ENCODE measurements at places on chromosomes 12 and 14.

GRCh38 chr14:104178279-104178678, 39.9 kb downstream of the KIF26A start:
- DNase-seq: no peak

DNA sequence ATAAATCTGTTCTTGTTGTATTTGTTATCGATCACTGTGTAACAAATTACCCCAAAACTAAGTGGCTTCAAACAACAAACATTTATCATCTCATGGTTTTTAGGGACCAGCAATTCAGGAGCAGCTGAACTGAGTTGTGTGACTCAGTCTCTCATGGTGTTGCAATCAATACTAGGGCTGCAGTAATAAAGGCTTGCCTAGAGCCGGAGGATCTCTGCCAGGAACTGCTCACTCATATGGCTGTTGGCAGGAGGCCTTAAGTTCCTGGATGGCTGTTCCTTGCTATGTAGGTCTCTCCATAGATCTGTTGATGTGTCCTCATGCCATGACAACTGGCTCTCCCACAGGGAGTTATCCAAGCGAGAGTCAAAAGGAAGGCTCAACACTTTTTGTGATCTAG, 3.8 kb upstream of the PSMC6 start:
- DNase-seq: peak; percentile 57

GRCh38 chr12:47321436-47321835, 241.7 kb upstream of the AMIGO2 start:
- no peak for DNase-seq

DNA sequence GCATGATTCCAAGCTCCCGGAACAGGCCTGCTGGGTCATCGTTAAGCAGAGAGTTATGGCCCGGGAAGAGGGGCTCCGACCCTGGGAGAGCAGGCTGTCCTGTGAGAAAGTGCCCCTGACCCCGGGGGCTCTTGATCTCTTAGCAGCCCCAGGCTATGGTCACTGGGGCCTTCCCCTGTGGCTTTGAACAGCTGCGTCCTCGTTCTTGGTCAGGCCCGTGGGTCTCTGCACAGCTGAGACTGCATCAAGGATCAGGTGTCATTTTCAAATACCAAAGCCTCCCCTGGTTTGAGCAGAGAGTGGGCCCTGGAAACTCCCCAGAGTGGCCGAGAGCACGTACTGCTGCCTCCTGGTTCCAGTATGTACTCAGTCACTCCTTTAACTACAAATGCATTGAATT, 114.8 kb downstream of the ESRRB start:
- DNase-seq: no peak

DNA sequence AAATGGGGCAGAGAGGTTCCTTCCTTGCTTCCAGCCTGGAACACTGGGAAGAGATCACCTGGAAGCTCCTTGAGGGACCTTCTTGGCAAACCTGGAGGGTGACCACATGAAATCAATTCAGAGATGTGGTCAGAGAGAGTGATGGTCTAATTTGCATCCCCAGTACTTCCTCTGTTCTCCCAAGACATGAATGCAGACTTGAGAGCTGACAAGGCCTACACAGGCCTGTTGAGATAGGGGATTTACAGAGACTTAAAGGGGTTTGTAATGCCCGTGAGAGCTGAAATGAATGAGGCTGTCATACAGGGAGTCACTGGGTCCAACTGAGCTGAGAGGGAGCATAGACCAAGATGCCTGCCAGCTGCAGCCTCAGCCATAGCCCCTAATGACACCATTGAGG, 45.1 kb downstream of the TMX1 start:
- DNase-seq: no peak

- no peak for DNase-seq
Measured at GRCh38 chr12:113277511-113277910, 56.2 kb downstream of the TPCN1 start.

GRCh38 chr12:71155225-71155624, 2.6 kb downstream of the TSPAN8 start:
- no peak for DNase-seq

- DNase-seq: peak; percentile 19
Measured at GRCh38 chr14:83975435-83975834, 1554.5 kb upstream of the FLRT2 start.

DNA sequence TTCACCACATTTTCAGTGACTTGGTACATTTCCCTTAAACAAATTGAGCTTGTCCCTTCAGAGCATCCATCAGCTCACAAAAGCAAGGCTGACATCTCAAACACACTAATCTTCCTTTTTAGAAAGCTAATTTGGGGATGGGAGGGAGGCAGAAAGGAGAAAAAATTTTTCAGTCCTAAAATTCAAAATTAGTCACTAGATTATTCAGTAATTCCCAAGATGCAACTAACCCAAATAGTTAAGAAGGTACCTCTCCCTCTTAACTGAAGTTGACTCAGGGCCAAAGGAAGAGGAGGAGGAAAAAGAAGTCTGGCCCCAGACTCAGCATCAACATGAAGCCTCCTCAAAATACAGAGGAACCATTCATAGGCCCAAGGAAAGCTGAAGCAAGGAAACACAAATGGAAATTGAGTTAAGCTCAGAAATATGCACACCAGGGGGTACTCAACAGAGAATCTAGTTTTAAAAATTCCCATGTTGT, 21.7 kb downstream of the CBX5 start:
- no peak for DNase-seq

DNA sequence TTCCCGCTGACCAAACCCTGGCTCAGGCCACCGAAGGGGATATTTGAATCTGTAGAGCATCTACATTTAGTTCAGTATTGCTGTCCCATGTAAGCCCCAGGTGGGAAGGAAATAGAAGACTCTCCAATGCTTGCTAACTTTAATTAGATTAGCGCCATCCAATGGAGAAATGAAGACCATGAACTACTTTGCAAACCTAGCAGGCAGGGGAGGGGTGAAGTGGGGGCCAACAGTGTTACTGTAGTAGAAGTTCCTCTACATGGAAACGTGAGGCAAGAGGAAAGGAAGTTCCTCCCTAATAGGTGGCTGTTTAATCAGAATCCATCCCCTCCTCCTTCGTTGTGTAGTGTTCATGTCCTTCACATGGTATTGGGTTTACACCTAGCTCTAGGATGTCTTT, 9.3 kb upstream of the DENND5B start:
- no peak for DNase-seq

- no peak for DNase-seq
Measured at GRCh38 chr14:72651081-72651480, 242.8 kb downstream of the DPF3 start.

DNA sequence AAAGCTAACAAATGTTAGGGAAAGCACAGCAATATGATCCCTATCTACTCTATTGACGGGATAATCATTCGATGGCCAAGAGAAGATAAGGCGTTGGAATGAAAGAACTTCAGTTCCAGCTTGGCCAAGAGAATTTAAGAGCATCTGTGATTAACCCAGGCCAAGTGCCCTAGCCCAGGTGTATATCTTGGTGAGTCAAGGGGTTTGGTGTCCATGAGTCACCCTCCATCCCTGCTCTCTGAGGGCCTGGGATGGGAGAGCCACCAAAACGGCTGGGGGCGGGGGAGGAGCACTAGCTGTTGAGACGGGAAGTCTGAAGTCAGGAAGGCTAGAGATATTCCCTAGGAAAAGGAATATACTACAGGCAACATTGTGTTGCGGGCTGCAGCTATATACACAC, 13.0 kb downstream of the TBPL2 start:
- DNase-seq: peak; percentile 39

DNA sequence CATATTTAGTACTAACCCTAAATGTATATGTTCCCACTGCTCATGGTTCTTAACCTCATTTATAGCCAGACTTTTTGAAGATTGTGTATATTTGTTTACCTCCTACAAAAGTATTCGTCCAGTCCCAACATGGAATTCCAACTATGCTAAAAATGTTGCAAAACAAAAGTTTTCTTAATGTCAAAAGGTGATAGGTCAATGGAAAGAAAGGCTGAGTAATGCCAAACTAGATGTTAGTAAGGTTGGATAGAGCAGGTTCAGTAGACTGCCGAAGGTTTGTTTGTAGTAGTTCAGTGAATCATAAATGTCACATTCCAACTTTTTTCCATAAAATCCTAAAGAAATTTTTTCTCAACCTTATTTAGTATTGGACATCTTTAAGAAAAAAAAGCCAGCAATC, 874.5 kb downstream of the FLRT2 start:
- no peak for DNase-seq

DNA sequence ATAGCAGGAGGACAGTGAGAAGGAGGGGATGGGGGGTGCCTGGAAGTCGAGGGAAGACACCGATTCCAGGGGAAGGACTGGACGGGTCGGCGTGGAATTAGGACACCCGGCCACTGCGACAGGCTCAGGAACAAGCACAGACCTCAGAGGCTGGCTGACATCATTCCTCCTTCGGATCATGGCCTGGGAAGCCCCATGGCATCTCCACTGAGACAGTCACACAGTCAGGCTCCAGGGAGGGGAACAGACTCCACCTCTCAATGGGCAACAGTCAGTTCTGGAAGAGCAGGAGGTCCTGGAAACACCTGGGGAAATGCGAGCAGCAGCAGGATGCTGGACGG, 67.9 kb upstream of the FBRSL1 start:
- no peak for DNase-seq

DNA sequence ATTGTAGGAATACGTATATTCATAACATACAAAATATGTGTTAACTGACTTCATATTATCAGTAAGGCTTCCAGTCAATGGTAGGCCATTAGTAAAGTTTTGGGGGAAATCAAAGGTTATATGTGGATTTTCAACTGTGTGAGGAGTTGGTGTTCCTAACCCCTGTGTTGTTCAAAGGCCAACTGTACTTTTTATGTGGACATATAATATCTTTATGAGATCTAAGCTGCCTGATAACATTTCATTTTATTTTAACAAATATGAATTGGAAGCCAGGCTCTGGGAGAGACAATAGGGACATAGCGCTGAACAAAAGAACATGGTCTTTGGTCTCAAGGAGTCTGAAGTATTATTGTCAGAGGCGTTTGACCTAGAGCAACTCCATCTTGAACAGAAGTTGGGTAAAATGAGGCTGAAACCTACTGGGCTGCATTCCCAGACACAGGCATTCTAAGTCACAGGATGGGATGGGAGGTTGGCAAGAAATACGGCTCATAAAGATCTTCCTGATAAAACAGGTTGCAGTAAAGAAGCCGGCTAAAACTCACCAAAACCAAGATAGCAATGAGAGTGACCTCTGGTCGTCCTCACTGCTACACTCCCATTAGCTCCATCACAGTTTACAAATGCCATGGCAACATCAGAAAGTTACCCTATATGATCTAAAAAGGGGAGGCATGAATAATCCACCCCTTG, 147.2 kb downstream of the KSR2 start:
- peak; percentile 76 for DNase-seq

- DNase-seq: no peak
Measured at GRCh38 chr12:121138284-121138683, 5.6 kb downstream of the P2RX7 start.

DNA sequence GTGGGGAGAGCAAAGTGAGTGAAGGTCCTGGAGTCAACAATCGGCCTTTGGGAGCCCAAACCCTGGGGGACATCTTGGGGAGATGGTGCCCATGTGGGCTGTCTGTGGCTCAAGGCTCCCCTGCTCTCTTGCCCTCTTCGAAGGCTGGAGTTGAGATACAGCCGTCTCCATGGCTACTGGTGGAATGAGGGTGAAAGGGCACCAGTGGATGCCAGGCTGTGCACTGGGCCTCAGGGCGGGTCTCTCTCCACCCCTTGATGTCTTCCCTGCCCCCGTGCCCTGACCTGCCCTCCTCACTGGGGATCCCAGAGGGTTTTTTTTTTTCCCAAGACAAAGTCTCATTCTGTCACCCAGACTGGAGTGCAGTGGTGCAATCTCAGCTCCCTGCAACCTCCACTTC, 2.0 kb upstream of the ANKRD9 start:
- no peak for DNase-seq

- DNase-seq: no peak
Measured at GRCh38 chr12:129028844-129029243, 175.6 kb downstream of the GLT1D1 start.

- DNase-seq: no peak
Measured at GRCh38 chr12:85509081-85509856, 229.2 kb downstream of the ALX1 start.

GRCh38 chr14:76268047-76268431, 107.9 kb upstream of the ESRRB start:
- DNase-seq: no peak

DNA sequence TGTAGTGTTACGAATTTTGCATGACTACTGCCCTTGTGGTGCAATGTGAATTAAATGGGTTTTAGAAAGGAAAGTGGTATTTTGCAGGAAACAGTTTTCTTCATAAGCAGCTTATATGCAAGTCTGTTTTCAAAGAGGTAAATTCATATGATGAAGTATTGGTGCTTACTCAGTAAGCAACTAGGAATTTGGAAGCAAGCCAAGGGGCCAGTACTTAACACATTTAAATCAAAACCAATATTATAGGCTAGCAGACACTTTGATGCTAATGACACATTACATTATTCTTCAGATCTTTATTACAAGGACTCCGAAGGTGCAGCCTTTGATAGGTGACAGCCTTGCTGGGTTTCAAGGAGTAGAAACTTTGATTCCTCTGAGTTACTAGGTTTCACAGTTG, 23.1 kb downstream of the MGAT4C start:
- no peak for DNase-seq

DNA sequence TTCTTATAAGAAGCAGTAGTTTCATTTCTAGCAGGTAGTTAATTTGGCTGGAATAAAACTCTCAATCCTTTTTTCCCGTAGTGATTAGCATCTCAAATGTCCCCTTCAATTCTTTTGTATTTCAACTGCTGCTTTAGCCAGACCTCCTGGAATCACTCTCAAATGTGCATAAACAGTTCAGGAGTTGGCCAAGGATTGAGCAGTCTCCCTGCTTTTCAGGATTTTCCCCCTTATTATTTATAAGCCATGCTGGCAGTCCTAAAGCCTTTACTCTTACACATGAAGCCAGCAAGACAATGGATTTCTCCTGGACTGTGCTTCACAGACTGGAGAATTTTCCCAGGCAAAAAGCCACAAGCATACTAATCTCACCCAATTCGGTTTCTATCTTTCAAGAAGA, 950.1 kb downstream of the VRK1 start:
- no peak for DNase-seq

GRCh38 chr14:92783813-92784431, 10.2 kb upstream of the GOLGA5 start:
- DNase-seq: peak; percentile 71

Data from LNCaP clone FGC (cell line).